CD8-positive, alpha-beta memory T cell (primary cell): ENCODE measurements at places on chromosomes 13 and 19.

- no peaks in the 10 kb centered on the region for H3K36me3 ChIP-seq
- H3K27ac ChIP-seq: no peak overlapping the region
- no peak overlapping the region for H3K4me3 ChIP-seq
- H3K27me3 ChIP-seq: no peaks in the 10 kb centered on the region
- H3K4me1 ChIP-seq: no peaks in the 10 kb centered on the region
These were observed 128.7 kb downstream of the UGGT2 start for GRCh38 chr13:95924389-95924994.

DNA sequence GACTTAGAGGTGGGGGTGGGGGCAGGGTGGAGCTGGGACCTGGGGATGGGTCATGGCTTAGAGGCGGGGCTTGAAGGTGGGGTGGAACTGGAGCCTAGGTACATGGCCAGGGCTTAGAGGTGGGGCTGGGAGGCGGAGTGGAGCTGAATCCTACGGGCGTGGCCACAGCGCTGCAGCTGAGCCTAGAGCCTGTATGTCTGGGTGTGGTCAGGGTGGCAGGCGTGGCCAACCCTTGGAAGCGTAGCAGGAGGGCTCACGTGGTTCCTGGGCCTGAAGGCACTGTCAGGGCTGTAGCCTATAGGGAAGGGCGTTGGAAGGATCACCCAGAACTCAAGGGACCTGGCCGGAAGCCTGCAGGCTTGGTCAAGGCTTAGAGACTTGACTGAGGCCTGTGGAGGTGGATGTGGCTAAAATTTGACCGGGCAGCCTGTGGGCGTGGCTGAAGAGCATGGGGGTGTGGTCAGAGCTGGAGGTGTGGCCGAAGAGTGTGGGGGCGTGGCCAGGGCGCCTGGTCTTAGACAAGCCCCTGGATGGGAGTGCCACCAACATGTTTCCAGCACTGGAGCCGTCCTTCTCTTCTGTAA, 24.3 kb downstream of the COLGALT1 start:
- H3K4me3 ChIP-seq: no peak overlapping the region
- peaks cover 15% of the 10 kb centered on the region for H3K36me3 ChIP-seq
- DNase-seq: no peak
- H3K27ac ChIP-seq: no peak overlapping the region
- H3K4me1 ChIP-seq: no peaks in the 10 kb centered on the region

DNA sequence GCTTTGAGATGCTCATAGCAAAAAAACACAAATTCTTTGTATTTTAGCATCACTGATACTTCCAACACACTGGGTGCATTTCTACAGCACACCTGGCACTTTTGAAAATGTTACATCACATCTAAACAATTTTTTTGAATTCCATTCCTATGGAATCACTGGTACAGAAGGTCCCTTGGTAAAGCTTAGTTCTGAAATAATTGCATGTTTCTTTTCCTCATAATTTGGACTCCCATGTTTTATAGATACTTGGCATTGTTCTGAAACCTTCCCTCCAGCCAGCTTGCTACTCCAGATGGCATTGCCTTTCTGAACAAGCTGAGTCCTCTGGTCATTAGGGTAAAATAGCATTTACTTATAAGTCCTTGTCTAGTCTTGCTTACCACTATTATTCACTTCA, 481.3 kb upstream of the GPC6 start:
- no peak overlapping the region for H3K4me3 ChIP-seq
- no peak for DNase-seq
- no peaks in the 10 kb centered on the region for H3K4me1 ChIP-seq
- no peaks in the 10 kb centered on the region for H3K27me3 ChIP-seq
- H3K27ac ChIP-seq: no peak overlapping the region

- H3K4me3 ChIP-seq: peak within 1 kb of the TSS; percentile 65
- H3K27me3 ChIP-seq: no peaks in the 10 kb centered on the region
- peak; percentile 78 for DNase-seq
- H3K27ac ChIP-seq: peak within 1 kb of the TSS; percentile 79
These were observed at the start of gene KCNN4 for GRCh38 chr19:43780706-43781525. TSS of gene KCNN4 (minus strand) at chr19:43780973. CDS start at chr19:43780861, 112 bp downstream.

- no peak for DNase-seq
- H3K36me3 ChIP-seq: peaks cover 5% of the 10 kb centered on the region
- H3K27me3 ChIP-seq: no peaks in the 10 kb centered on the region
- no peaks in the 10 kb centered on the region for H3K4me1 ChIP-seq
- H3K4me3 ChIP-seq: no peak overlapping the region
These were observed 19.1 kb downstream of the TCF3 start for GRCh38 chr19:1633269-1633826.

- H3K27ac ChIP-seq: no peak overlapping the region
- no peaks in the 10 kb centered on the region for H3K27me3 ChIP-seq
- H3K4me1 ChIP-seq: peaks cover 25% of the 10 kb centered on the region
- no peak overlapping the region for H3K4me3 ChIP-seq
- DNase-seq: no peak
These were observed 4.4 kb downstream of the TRIR start for GRCh38 chr19:12730064-12730463.

- no peaks in the 10 kb centered on the region for H3K27me3 ChIP-seq
- no peak overlapping the region for H3K4me3 ChIP-seq
- no peak overlapping the region for H3K27ac ChIP-seq
- no peaks in the 10 kb centered on the region for H3K4me1 ChIP-seq
- H3K36me3 ChIP-seq: no peaks in the 10 kb centered on the region
- no peak for DNase-seq
These were observed 12.2 kb downstream of the RHPN2 start for GRCh38 chr19:33052352-33052972.

- no peak for DNase-seq
- H3K27me3 ChIP-seq: no peaks in the 10 kb centered on the region
These were observed 54.3 kb upstream of the ZNF254 start for GRCh38 chr19:24032651-24033050.

DNA sequence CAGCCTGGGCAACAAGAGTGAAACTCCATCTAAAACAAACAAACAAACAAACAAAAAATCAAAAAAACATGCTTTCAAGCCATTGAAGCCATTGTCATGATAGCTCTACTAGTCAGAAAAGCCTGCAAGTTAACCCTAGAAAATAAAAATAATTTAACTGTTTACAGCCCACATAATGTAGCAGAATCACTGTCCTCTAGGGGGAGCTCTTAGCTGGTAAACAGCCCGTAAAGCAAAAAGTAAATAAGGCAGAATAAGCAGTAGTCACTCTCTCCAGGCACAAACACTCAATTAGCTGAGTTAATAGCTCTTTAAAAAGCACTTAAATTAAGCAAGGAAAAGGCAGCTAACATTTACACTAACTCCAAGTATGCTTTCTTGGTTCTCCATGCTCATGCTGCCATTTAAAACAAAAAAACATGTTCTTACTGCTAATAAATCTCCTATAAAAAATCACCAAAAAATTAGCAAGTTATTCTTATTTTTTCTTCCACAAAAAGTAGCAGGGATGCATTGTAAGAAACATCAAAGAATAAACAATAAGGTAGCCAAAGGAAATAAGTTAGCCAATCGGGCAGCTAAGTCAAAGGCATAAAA, 11.3 kb downstream of the LILRB4 start:
- H3K27me3 ChIP-seq: no peaks in the 10 kb centered on the region
- no peaks in the 10 kb centered on the region for H3K36me3 ChIP-seq
- DNase-seq: no peak
- H3K4me3 ChIP-seq: no peak overlapping the region
- no peaks in the 10 kb centered on the region for H3K4me1 ChIP-seq

GRCh38 chr13:48993150-48993549, 17.4 kb downstream of the FNDC3A start:
- no peaks in the 10 kb centered on the region for H3K4me1 ChIP-seq
- no peaks in the 10 kb centered on the region for H3K27me3 ChIP-seq
- H3K27ac ChIP-seq: no peak overlapping the region
- no peaks in the 10 kb centered on the region for H3K36me3 ChIP-seq
